Epithelial cell of proximal tubule (primary cell): ENCODE measurements at places on chromosomes 7 and 10.

DNA sequence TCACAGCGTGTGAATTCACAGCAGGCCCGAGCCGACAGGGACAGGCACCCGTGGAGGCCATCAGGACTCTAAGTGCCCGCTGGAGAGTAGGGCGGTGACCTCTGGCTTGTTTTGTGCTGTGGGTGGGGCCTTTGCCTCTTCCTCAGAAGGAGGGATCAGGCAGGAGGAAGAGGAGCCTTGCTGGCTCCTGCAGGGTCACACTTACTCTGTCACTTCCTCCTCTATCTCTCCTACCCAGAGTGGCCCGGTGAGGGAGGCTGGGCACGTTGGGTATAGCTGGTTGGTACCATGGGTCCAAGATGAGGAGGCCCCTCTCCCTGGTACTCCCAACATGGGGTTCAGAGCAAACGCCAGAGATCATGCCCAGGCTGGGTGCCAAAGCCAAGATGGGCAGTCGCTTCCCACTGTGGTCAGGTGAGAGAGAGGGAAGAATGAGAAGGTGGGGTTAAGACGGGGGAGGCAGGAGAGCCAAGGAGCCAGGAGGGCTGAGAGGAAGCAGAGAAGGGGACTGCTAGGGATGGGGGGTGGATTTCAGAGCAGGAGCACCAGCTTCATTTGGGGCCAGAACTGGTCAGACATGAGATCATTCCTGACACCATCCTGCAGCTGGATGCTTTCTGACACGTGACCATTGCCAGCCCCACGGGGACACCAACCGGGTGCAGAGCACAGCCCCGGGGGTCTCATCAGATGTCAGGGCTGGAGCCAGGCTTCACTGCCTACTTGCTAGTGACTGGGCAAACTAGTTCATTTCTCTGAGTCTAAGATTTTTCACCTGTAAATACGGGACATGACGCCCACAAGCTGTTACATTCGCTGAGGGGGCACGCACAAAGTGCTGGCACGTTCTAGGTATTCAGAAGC is 54.8 kb upstream of the CACUL1 start:
- no peak for DNase-seq

DNA sequence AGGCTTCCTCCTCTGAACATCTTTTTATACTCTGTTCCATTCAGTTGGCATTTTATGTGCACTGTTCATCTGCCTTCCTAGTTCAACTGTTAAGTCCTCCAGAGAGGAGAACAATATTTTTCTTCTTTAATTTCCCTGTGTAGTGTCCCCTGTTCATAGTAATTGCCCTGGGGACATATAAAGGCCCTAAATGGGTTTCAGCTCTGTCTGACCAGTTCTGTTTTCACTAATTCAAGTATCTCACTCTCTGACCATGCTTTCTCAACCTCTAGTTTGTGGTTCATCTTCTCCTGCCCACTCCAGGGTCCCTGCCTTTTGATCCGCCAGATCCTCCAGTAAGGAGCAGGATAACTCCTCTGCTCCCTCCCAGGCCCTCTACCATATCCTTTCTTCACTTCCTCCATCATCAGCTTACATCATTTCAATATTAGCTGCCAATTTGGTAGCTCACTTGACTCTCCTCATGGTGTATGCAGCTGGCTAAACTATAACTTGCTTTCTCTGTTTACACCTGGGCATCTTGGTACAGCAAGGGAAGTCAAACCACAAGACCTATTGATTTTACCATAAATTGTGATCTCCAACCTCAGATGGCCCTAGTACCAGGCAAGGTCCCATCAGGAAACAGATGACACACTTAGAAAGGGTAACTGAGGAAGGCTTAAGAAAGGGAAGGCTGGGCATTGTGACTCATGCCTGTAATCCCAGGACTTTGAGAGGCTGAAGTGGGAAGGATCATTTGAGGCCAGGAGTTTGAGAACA is 17.7 kb upstream of the C10orf67 start:
- DNase-seq = no peak

DNA sequence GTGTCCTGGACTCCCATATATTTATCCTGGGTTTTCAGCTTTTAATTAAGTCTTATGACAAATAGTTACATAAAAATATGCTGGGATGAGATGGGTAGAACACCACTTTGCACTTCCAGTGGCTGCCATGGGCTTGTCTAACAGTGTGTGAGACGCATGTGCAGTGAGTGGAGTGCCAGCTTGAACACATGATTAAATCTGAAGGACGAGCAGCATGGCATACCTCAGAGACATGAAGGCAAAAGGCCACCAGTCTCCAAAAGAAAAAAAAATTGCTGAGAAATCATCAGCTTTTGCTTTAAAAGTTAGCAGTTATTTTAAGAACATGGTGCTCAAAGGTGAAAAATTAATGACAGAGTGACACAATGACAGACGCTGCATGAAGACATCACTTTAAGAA is 139.0 kb upstream of the ADCY1 start:
- no peak for DNase-seq

- DNase-seq = no peak
Observed at GRCh38 chr10:35711615-35712411, 69.7 kb upstream of the FZD8 start.

GRCh38 chr7:23093546-23093945 is 12.0 kb upstream of the KLHL7 start:
- DNase-seq = no peak

GRCh38 chr10:28922127-28922526 is 244.8 kb downstream of the BAMBI start:
- peak; percentile 65 for DNase-seq

DNA sequence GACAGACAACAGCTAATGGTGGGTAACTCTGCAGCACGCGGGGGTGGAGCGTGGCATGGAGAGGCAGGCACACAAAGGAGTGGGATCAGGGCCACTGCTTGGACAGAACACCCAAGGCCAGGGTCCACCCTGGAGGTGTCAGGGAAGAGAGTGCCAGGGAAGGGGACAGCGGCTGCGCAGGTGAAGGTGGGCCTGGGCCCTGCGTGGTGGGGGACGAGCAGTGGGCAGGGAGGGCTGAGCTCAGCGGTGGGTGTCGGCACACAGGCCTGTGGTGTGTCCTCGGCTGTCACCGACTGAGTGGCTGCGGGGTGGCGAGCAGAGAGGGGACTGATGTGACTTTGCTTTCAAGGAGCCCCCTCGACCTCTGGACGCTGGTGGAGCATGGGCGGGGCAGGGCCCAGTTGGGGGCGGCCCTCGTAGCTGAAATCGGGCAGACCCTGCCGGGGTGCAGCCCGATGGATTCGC is 8.4 kb upstream of the SCART1 start:
- DNase-seq = no peak

- DNase-seq = no peak
Observed at GRCh38 chr7:147207988-147208387, 1091.4 kb downstream of the CNTNAP2 start.

DNA sequence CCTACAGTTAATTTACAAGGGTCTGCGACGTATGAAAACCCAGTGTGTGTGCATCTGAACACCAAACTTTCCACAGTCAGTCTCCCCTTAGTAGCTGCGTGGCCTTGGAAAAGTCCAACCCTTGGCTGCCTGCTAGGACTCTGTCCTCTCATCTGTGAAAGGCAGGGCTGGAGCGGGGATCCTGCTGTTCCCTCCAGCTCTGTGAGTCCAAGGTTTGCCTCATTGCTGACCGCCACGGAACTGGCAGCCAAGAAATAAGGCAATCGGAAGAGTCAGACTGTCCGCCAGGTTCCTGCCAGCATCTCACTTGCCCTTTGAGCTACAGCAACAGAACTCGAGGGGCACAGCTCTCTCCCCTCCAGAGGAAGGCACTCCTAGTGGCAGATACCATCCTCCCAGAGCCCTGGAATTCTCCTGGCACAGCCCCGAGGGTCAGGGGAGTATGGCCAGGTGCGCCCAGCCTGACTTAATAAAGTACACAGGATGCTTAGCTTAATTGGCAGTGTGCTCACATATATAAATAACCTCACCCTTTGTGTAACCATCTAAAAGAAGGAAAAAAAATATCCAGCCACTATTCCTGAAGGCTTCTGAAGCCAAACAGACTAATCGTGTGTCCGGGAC is 530.1 kb upstream of the FOXK1 start:
- DNase-seq = no peak

- DNase-seq = no peak
Observed at GRCh38 chr7:12297283-12298108, 86.4 kb downstream of the TMEM106B start.

- no peak for DNase-seq
Observed at GRCh38 chr7:15515252-15515651, 46.6 kb downstream of the AGMO start.

DNA sequence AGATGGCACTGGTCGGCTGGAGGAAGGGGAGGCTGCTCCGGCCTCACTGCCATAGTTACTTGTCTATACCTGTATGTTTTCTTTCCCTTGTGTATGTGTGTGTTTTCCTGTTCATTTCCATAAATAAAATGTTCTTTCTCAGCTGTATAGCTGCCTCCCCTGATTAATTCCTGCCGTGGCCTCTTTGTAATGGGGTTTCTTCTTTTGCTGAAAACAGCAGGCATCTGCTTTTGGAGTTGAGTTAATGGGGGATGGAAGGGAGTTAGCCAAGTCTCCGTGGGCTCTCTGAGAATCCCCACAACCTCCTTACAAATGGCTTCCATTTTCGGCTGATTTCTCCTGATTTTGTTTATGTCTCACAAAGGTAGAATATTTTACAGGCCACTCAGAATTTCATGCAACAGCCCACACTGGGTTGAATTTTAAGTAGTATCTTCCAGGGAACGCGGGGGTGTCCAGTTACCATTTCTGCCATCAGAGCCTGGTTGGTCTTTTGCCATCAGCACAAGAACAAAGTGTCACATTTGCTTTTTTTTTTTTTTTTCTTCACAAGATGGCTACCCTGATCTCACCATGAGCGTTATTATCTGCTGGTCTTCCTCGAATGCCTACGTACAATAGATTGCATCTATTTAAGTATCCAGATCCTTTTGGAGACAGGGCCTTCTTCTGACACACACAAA is 88.1 kb upstream of the NRP1 start:
- no peak for DNase-seq

DNA sequence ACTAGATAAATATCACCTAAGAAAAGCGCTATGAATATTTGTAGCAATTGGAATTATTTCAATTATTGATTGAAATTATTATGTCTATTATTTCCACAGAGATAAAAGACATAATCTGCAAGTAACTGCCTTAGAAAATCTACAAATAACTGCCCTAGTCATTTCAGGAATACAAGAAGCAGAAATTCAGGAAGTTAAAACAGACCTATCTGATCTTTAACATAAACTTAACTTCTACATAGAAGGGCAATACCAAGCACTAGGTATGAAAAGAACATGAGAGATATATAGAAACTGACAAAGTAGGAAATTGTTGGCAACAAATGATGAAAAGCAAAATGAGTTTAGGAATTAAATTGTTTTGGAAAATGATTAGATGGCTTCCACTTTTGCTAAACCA is 31.8 kb upstream of the AKR1B10 start:
- no peak for DNase-seq

DNA sequence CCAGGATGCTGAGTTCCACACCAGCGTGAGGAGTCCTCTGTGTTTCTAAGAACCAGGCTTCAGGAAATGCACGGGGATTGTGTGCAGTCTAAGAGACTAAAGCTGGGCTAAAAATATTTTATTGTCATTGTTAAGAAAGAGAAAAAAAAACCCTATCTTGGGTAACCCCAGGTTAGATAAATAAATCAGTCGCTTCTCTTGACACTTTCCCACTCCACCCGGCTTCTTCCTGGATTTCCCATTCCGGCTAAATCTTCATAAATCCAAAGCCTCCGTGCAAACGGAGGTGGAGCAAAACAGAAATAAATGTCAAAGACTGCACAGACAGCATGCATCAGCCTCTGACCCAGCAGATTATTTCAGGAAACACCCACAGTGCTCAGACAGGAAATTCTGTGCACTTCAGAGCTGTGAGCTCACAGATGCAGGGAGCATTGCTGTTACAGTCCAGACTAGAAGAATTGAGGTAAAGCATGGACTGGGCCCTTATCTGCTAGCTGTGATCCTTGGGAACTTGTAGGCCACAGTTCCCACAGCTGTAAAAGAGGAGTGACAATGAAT is 44.8 kb upstream of the GRID1 start:
- no peak for DNase-seq

GRCh38 chr7:7736671-7737070 is 18.3 kb upstream of the RPA3 start:
- no peak for DNase-seq

DNA sequence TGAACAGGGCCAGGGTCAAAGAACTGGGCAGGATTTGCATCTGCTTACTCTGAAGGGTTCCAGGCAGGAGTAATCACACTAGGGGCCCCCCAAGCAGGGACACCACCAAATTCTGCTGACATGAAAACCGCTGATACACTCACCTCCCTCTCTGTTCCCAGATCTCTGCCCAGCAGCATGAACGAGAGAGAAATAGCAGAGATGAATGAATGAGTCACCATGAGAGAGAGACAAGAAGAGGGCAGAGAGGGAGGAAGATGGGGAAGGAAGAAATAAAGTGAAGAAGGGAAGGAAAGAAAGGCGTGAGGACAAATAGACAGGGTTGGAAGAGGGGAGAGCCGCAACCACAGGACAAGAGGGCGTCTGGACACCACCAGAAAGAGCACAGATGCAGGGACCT is 285.9 kb upstream of the NEBL start:
- DNase-seq = no peak

DNA sequence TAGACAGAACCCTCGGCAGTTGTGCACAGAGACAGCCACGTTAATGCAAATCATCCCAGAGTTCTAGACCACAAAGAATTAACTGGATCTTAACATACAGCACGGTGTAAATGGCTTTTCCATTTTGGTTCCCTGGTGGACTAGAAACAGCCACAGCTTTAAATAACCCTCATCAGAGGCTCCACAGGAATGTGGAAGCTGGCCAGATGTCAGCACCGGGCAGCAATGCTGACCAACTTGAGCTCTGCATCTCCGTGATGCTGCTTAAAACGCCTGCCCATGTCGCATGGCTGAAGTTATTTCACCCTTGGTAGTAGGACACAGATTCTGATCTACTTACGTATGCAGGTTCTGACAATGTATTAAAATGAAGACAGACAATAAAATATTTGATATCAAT is 24.5 kb downstream of the RSU1 start:
- DNase-seq = no peak

GRCh38 chr10:45380903-45381620 is 7.0 kb downstream of the ALOX5 start:
- peak; percentile 13 for DNase-seq

DNA sequence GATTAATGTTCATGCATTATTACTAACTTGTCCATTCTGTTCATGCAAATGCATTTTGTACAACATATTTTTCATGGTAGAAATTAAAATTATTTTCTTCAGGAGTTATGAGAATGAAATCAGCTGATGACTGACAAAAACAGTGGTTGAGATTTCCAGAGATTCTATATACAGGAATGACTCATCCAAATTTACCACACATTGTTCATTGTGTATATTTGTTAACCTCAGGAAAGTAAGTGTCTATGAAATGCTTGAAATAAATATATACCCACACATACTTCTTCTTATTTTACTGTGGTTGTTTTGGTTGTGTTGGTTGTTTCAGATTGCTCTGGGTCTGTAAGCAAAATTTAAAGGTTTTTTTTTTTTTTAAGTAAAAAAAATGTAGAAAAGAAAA is 108.1 kb upstream of the SP8 start:
- no peak for DNase-seq

- DNase-seq = peak; percentile 56
Observed at GRCh38 chr10:119461380-119461779, 81.1 kb downstream of the RGS10 start.

- no peak for DNase-seq
Observed at GRCh38 chr7:127018889-127019288, 233.9 kb downstream of the GRM8 start.

GRCh38 chr7:151208253-151208862 is 1.9 kb downstream of the H2BK1 start:
- no peak for DNase-seq
